ELR (cell line): ENCODE measurements at places on chromosomes 6 and 20.
A peak's percentile ranks its signal among the peaks of the same experiment; 100 is the strongest.

DNA sequence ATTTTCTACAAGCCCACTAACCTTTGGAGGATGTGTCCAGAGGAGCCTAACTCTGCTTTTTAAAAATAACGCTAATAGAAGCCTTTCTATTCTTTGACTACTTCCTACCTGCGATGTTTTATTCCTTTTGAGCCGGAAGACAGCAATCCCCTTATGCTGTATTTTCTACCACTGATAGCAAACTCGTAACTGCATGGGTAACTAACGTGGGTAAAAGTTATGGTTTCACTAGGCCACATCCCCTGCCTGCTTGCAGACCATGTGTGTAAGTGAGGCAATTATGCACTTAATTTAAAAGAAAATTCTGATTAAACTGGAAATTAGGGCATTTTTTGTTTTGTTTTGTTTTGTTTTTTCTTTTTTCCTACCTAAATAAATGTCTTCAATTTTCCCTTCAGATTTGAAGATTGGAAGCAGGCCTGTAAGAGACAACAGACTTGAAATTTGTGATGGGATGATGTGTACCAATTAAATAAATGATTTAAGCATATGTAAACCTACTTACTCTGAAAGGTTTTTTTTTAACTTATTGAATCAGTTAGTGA, 931 bp downstream of the UFL1 start:
- peak; percentile 28 for DNase-seq

GRCh38 chr6:10886691-10887502, at the start of gene SYCP2L:
SYCP2L (plus strand) TSS chr6:10887052; CDS start chr6:10887127, 75 bp downstream.
- DNase-seq: no peak

GRCh38 chr6:132380358-132381029, 20.8 kb downstream of the MOXD1 start:
- DNase-seq: no peak

DNA sequence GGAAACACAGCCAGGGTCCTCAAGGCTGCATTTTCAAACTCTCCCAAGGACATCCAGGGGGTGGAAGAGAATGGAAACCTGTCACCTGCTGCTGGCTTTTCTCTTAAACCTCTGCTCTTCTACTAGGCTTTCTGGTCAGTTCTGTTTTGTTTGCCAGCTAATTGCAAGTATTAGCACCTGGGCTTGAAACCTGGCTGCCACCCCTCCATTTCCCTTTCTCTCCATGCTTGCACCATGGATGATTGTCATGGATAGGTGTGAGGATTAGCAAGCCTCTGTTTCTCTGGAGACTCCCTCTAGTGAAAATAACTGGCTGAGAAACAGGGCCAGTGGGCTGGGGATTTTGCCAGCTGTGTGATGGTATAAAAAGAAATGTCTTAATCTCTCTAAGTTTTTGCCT, 33.0 kb upstream of the GPR6 start:
- DNase-seq: no peak

- no peak for DNase-seq
Observed at GRCh38 chr6:106445508-106445878, 85.0 kb downstream of the CRYBG1 start.

GRCh38 chr6:148085631-148086331, 256.9 kb upstream of the SASH1 start:
- DNase-seq: peak; percentile 30
